ENCODE measurements at places on chromosomes 6 and 20.

DNA sequence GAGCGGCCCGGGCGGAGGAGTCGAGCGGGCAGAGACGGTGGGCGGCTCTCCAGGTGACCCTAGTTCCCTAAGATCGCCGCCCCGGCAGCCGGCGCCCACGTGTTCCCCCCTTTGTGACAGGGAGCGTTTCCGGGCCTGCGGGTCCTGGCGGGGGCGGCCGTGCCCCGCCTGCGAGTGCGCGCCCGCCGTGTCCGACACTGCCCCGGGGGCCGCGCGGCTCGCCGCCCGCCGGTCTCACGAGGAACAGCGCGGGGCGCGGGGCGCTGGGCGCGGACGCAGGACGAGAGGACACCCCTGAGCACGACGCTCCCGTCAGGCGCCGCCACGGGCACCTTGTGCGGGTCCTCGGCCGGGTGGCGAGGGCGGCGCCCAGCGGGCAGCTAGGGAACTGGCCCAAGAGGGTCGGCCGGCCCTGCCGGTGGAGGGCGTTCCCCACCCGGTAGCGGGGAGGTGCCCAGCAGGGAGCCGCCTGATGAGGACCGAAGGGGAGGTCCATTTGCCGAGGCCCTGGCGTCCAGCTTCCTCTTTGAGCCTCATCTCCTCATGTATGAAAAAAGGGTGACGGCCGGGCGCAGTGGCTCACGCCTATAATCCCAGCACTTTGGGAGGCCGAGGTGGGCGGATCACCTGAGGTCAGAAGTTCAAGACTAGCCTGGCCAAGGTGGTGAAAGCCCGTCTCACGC is at the start of gene VARS1:
VARS1 (minus strand) TSS at position 137 of the 683 bp plus-strand sequence. CDS start 535 bp downstream, outside the sequence.
- peak; percentile 55 for DNase-seq

DNA sequence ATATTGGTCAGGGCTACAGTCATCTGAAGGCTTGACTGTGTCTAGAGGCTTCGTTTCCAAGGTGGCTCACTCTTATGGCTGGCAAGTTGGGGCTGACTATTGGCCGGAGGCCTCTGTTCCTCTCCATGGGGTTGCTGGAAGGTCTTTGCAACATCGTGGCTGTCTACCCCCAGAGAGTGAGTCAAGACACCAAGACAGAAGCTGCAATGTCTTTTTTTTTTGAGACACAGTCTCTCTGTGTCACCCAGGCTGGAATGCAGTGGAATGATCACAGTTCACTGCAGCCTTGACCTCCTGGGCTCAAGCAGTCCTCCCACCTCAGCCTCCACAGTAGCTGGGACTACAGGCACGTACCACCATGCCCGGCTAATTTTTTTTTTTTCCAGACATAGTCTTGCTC is 29.4 kb upstream of the KIF3B start:
- DNase-seq = no peak

DNA sequence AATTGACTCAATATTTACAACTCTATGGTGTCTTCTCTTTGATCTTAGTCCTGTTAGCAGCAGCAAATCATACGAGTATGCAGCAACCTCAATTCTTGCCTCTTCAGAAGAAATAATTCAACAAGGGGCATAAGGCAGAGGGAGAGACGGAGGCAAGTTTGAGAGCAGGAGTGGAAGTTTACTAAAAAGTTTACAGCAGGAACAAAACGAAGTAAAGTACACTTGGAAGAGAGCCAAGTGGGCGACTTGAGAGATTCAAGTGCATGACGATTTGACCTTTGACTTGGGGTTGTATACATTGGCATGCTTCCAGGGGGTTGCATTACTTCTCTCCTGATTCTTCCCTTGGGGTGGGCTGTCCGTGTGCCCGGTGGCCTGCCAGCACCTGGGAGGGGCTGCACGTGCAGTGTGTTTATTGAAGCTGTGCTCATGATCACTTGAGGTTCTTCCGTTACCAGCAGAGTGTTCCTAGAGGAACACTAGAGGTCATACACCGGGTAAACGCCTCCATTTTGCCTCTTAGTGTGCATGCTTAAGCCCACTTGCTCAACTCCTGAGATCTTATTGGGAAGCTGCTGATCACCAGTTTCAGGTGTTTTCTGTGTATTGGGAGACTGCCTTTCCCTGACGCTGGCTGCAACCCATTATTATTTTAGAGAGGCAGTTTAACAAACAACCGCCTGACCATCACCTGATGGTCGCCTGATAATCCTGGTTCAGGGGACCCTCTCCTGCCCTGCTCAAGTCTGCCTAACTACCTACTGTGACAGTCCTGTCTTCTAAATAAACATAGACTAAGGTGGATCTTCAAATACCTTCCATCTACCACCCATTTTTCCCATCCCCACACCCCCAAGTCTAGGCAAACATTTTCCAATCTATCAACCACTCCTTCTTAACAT is 172.4 kb upstream of the MYLIP start:
- DNase-seq = no peak

DNA sequence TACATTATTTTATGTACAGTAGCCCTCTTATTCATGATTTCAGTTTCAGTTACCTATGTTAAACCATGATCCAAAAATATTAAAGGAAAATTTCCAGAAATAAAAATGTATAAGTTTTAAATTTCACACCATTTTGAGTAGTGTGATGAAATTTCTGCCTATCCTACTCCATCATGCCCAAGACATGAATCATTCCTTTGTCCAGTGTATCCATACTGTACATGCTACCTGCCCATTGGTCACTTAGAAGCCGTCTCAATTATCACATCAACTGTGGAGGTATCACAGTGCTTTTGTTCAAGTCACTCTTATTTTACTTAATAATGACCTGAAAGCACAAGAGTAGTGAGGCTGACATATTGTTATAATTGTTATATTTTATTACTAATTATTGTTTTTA is 32.3 kb upstream of the PLCB4 start:
- no peak for DNase-seq

GRCh38 chr6:39044181-39044580 is 4.4 kb upstream of the GLP1R start:
- DNase-seq = no peak

- no peak for DNase-seq
Observed at GRCh38 chr6:100665041-100665380, 200.3 kb upstream of the SIM1 start.

- no peak for DNase-seq
Observed at GRCh38 chr6:94124333-94124732, 705.0 kb upstream of the EPHA7 start.

DNA sequence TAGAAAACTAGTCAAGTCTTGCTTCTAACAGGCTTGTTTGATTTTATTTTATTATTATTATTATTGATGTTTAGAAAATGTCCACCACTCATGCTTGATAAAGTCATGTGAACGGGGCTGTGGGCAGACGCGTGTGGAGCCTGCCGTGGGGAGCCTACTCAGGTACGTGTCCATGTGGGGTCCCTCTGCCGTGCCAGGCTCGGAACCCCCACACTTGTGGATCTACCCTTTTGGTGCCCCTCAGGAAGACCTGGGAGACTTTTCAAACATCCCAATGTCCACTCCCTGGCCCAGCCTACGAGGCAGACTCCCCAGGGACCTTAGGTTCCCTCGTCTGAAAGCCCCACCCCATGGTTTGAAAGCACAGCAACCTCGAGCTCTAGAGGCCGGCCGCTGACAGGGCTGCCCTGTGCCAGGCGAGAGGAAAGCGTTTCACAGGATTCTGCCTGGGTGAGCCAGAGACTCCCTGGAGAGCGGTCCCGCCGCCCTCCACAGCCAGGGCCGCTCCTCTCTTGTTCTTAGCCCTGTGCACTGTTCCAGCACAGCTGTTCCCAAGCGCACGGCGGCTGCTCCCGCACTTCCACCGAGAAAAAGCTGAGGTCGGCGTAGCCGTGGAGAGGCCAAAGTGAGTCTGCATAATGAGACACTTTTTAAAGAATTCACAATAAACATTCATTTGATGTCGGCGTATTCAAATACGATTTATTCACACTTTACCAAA is 249.7 kb downstream of the TTLL2 start:
- no peak for DNase-seq

DNA sequence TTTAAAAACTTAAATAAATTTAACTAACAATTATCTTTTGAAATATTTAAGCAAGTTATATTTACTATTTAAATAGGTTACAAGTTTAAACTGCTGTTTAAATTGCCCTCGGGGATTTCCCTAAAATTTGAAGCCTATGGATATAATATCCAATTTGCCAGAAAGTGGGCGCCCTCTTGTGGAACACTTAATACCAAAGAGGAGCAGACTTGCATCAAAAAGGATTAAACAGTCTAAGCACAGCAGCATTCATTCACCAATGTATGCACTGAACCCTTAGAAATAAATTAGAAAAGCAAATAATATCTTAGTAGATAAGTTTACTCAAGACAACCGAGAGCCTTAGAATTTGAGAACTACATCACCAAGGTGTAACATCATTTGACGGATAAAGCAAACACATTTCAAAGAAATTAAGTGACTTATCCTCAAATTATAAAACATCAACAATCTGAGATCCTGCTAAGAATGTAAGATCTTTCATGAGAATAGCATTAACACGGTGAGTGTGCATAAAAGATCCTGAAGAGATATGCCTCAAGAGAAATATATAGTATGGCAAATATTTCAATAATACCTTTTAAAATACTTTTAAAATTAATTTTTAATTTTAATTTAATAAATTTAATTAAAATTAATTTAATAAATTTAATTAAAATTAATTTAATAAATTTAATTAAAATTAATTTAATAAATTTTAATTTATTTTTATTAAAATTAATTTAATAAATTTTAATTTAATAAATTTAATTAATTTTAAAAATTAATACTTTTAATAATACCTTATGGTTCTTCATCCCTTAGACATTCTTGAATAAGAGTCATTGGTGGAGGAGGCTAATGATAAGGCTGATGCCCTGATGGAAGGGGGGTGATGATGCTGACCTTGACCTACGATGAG is 11.5 kb upstream of the MEP1A start:
- DNase-seq = no peak

DNA sequence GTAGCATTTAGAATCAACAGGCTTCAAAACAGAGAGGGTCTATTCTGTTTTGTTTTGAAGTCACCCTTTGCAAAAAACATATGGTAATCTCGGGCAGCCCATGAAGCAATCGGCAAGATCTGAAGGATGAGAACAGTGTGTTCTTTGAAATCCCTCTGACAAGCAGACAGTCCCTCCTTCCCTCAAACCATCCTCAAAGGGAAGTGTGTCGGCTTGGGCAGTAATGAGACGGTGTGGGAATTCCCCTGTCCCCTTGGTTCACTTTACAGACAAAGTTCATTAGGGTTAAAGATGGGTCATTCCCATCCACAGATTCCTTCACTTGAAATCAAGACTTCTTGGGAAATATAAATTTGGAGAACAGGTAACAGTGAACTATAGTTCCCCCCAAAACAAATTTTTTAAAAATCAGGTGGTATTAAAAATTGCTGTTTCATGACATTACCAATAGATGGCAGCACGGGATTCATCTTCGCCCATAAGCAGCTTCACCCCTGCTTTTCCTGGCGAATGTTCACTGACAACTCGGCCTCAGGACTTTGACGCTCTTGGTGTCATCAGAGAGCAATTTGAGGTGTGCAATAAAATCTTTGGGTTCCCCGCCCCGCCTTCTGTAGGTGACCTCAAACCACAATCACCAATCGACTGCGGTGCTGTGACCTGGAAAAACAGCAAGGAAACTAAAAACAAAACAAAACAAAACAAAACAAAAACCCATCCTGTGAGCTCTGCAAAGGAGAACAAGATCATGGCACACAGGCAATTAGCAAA is 159.3 kb upstream of the TNFAIP3 start:
- DNase-seq = peak; percentile 82

DNA sequence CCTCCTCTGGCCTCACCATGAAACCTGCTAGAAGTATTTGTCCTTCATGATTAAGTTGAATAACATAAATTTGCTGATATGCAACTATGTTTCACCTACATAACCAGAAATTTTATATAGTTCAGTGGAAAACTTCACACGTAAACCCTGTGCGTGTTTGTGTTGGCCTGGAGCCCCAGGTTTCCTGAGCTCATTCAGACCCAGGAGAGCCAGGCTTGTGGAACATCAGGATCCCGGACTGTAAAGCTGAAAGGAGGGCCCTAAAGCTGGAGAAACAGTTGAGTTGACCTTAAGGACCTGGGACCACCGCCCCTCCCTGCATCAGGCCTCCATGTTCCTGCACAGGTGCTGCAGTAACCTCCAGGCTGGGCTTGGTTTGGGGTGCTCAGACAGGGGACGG is 3.1 kb upstream of the SPATS1 start:
- no peak for DNase-seq

GRCh38 chr6:24880451-24880850 is 55.3 kb downstream of the RIPOR2 start:
- no peak for DNase-seq

- no peak for DNase-seq
Observed at GRCh38 chr20:43909720-43910119, 4.9 kb upstream of the TOX2 start.

GRCh38 chr6:137349856-137350830 is 131.0 kb upstream of the IFNGR1 start:
- DNase-seq = no peak

GRCh38 chr6:168102315-168102985 is 23.4 kb upstream of the FRMD1 start:
- no peak for DNase-seq

DNA sequence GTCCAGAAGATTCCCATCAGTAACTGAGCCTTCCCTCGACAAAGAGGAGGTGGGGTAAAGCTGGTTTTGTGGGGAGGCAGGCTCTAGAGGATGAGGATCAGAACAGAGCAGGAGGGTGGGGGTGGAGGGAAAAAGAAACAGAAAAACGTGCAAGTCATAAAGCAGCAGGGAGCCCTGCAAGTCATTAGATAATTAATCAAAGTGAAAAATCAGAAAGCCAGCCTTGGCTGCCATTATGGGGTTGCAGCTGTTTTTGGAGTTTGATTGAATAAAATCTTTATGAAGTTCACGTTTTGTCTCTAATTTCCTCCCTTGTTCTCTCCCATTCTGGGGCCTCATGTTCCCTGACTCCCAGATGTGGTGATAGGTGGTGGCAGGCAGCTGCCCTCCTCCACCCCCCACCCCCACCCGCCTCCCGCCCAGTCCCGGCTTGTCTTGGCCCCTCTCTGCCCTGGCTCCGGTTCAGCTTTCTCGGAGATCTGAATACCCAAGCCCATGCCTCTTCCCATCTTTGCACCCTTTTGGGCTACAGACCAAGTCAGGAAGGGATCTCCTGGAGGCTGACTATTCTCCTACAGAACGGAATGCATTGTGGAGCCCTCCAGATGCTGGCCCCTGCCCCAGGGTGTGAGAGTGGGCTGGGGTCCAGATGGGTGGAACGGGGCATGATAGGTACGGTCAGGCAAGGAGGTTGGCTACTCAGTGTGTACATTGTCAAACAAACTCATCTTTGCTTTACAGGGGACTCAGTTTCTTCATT is 141.8 kb downstream of the CDC5L start:
- no peak for DNase-seq

- DNase-seq = no peak
Observed at GRCh38 chr6:41559655-41560427, 13.7 kb downstream of the FOXP4 start.

DNA sequence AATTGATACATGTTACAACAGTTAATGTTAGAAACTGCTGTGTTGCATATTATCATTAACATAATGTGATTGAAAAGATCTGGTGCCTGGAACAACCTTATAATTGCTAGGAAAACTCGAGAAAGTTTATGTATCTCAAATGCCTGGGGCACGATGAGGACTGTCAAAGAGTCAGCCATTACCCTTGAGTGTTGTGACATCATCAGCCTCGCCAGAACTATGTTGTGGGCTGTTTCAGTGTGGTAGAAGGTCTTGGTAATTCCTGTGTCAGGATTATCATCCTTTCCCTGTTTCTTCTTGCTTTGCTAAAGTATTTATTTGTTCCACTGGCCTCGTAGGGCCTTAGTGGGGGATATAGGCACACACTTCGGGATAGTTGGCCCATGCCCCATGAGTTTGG is 185.1 kb downstream of the DTNBP1 start:
- no peak for DNase-seq

Data from activated CD8-positive, alpha-beta memory T cell treated with anti-CD3 and anti-CD28 coated beads for 1 hour (primary cell).